ENCODE measurements at places on chromosomes 4 and X. TPM values are rescaled to one million over a fixed set of nuclear protein-coding genes. Genes with fewer than 3 reads are reported as not detected.
A peak's percentile ranks its signal among the peaks of the same experiment; 100 is the strongest.

Gene PLXNB3
- 2.4 TPM for total RNA-seq

Gene GNRHR
- not detected for total RNA-seq

DNA sequence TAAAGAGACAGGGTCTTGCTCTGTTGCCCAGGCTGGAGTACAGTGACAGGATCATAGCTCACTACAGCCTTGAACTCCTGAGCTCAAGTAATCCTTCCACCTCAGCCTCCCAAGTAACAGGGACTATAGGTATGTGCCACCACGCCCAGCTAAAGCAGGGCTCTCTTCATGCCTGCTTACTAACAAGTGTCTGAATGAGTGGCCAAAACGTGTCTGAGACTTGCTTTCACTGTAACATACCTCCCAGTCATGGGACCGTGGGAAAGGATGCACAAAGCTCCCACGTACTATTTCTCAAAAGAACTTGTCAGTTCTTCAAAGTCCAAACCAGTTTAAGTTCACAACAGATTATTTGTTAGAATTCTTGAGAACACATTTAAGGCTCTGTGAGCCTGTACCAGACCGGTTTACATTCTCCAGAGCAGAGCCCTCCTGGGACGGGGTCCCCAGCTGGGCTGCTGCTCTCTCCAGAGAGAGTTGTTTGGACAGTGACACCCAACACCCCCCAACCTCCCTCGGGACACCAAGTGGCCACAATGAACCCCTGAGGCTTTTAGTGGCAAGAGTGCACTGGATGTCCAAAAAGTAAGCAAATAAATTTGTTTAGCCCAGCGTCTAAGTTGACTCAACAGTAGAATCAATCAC lies 24.1 kb downstream of the SH3KBP1 start:
- no peak for DNase-seq

DNA sequence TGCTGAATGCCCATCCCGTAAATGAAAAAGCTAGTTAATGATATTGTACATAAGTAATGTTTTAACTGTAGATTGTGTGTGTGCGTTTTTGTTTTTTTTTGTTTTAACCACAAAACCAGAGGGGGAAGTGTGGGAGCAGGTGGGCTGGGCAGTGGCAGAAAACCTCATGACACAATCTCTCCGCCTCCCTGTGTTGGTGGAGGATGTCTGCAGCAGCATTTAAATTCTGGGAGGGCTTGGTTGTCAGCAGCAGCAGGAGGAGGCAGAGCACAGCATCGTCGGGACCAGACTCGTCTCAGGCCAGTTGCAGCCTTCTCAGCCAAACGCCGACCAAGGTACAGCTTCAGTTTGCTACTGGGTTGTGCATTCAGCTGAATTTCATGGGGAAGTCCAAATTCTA lies at the start of gene SPP1:
Gene SPP1, plus strand, starts transcription at position 249 of the 400 bp plus-strand sequence. CDS start 1,182 bp downstream, outside the sequence.
- no peak for DNase-seq

Gene WAS
- under 0.01 TPM for total RNA-seq

Gene LRP2BP
- total RNA-seq = 0.79 TPM

GRCh38 chrX:148500423-148501385 lies at the start of gene AFF2:
AFF2 (plus strand) TSS chrX:148500617; CDS start chrX:148501098, 481 bp downstream.
- peak; percentile 10 for DNase-seq

- no peak for DNase-seq
Observed at GRCh38 chr4:1808396-1808795, 15.3 kb downstream of the FGFR3 start.

DNA sequence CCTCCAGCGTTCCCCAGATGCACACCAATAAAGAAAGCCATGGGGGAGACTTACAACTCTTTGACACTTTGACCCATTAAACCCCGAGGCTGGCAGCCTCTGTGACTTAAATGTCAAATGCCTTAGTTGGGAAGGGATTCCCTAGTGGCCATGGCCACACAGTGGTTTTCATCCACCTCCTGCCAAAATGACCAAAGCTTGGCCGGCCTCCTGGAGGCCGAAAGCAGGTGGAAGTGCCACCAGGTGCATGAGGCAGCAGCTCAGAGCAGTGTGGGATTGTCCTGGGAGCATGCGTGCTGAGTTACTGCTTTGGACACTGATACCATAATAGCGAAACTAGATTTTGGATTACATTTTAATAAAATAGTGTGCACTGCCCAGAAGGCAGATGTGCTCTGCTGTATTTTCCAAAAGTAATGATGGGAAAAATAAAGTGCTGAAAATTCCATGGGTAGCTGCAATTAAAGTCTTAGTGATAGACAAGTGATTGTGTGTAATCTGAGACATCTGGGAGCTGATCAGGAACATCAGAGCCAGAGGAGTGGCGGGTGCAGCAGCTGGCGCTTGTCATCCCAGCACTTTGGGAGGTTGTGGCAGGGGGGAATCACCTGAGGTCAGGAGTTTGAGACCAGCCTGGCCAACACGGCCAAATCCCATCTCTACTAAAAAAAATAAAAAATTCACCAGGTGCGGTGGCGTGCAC lies 39.8 kb upstream of the TADA2B start:
- no peak for DNase-seq

GRCh38 chrX:41043196-41043595 lies 42.0 kb upstream of the USP9X start:
- no peak for DNase-seq

Gene SPON2
- 0.65 TPM for total RNA-seq

DNA sequence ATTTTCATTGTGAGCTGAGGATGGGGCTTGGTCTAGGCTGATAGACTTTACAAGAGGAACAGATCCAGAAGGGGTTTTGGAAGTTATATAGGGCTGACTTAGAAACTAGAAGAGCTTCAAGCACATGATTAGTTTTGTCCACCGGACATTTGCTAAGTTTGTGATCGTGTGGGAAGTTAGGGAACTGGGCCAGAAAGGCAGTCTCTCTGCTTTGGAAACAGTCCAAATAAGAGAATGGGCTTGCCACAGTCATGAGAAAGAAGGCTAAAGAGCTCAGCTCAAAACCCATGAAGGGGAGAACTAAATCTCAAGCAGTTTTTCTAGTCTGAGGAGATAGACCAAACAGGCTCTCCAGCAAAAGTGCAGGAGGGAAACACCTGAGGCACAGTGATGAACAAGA lies 67.8 kb downstream of the ZNF674 start:
- DNase-seq = peak; percentile 45

Gene TLL1
- total RNA-seq = 37.7 TPM

DNA sequence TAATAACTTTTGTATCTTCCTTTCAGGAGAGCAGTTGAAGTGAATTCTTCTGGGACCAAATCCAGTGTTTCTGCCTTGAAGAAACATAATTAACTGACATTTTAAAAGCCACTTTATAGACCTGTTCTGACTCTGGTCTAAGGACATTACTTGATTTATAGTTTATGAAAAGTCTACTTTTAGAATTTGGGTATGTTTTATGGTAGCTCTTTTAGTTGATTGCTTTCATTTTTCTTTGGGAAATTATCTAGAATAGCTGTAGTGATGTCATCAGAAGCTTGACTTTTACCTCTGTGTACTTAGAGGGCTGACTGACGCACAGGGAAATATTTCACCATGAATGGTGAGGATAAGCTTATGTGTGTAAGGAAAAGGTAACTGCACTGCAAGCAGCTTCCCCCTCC lies 131.8 kb upstream of the LIMCH1 start:
- DNase-seq = no peak

Gene TAB3
- 5.4 TPM for total RNA-seq

GRCh38 chrX:30607155-30607554 lies 29.6 kb upstream of the TASL start:
- no peak for DNase-seq

- DNase-seq = no peak
Observed at GRCh38 chr4:56102601-56103000, 153.9 kb downstream of the CEP135 start.

GRCh38 chrX:110153896-110154295 lies 151.0 kb downstream of the TMEM164 start:
- DNase-seq = no peak

Gene SOD3
- total RNA-seq = not detected

DNA sequence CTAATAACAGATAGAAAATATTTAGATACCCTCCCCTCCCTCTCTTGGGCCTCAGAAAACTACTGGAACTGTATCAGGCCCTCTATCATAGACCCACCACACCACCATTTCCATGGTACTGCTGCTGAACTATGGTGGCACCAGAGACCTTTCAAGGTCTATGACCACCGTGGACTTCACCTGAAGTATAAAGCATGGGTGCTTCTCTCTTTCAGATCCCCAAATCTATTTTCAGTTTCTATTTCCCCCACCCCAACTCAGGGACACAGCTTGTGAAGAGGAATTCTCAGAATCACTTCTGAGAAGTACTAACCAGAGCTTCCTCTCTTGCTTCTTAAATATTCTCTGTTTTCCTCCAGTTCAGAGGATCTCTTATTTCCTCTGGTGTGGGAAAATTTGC lies 840.8 kb upstream of the HTR2C start:
- DNase-seq = no peak

Gene SCD5
- total RNA-seq = 31.0 TPM

DNA sequence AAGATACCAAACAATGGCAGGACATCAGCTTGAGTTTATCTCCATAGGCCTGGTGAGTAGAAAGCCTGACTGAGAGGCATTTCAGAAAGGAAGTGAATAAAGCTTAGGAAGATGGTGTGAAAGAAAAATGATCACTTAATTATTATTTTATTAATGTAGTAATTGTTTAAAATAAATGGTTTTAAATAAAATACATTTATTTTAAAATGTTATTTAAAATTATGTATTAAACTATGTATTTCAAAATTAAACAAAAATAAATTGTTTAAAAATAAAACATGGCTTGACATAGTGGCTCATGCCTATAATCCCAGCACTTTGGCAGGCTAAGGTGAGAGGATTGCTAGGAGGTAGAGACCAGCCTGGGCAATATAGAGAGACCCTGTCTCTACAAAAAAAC lies 145.8 kb downstream of the IL15 start:
- no peak for DNase-seq

DNA sequence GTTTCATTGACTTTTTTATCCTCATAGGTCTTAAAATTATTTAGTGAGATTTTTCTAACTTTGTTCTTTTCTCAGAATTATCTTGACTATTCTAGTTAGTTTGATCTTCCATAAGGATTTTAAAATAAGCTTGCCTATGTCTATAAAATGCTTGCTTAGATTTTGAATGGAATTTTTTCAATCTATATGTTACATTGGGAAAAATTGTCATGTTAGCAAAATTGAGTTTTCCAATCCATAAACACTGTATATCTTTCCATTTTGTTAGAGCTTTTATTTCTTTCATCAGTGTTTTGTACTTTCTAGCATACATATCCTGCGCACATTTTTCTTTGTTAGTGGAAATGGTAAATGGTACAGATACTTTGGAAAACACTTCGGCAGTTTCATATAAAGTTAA lies 312.9 kb downstream of the PDHA2 start:
- no peak for DNase-seq

DNA sequence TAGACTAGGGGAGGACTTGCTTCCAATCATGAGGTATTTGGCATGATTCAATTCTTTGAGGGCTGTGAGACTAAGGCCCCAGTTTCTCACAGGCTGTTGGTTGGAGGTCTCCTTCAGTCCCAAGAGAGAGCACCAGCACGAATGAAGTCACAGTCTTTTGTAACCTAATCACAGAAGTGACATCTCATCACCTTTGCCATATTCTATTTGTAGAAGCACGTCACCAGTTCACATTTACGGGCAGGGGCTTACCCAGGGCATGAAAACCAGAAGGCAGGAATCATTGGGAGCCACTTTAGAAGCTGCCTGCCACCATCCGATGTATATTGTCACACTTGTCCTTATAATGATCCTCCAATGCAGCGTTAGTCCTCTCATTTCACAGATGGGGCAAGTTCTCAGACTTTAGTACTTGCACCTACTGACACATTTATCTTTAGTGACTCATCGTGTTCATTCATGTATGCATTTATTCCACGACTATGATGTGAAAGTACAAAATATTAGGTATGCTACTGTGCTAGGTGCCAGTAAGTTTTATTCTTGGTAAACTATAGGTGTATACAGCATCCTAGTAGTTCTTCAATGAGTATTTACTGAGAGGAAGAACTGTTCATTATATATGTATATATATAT lies 163.8 kb upstream of the PGRMC2 start:
- no peak for DNase-seq

GRCh38 chr4:15234856-15235126 lies 193.0 kb upstream of the C1QTNF7 start:
- no peak for DNase-seq

- DNase-seq = peak; percentile 7
Observed at GRCh38 chrX:72216973-72217372, 21.9 kb downstream of the ERCC6L start.

DNA sequence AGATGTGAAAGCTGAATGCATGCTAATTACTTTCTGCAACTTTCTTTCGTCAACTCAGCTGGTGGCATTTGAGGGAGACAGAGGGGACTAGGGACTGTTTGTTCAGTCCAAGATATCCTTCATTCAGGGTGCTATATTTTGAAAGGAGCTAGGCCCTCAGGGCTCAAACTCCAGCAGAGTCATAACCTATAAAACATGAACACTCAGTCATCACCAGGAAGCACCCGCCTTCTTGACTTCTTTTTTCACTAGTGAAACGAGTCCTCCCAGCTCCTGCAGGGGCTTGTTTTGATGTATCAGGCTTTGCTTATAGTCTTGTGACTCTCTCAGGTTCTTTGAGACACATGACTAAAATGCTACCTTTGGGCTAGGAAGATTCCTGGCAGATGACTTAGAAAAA lies 230.6 kb downstream of the PCDH7 start:
- DNase-seq = no peak

- DNase-seq = no peak
Observed at GRCh38 chrX:1912193-1912592, 297.3 kb downstream of the ASMT start.

Gene RHOXF2B
- not detected for total RNA-seq

GRCh38 chr4:56757261-56757746 lies 64.2 kb downstream of the SPINK2 start:
- DNase-seq = no peak

DNA sequence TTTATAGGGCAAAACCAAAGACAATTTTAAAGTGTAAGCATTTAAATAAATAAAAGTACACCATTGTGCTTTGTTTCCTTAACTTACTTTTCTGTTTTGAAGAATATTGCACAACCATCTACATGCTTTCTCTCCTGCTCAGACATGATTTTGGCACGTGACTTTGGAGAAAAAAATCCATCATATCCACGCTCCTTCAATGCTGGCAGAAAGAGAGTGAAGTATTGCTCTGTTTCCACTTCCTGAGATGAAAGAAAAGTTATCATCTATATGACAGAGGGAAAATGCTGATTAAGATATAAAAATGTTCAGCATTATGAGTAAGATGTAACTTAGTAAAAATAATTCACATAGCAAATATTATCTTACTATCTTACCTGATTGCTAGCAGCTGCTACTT lies 77.1 kb downstream of the CNOT6L start:
- DNase-seq = no peak

DNA sequence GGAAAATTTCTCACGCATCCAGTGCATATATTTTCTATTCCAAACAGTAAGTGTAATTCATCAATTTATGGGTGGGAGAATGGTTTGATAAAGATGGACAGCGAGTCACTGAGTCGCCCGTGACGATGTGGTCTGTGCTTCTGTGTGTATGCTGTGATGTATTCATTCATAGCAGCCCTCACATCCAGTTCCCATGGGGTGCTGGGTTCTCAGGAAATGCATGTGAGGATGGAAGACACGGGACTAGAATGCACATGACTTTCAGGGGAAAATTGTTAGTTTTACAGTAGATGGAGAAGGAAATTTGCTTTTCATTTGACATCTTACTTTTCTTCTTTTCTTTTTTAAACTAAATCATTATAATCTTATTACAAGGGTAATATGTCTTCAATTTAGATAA lies 152.9 kb downstream of the STOX2 start:
- no peak for DNase-seq
